Right cardiac atrium (tissue), 5 donors: ENCODE measurements at places on chromosomes 6 and 20. TPM values are rescaled to one million over a fixed set of nuclear protein-coding genes. Genes with fewer than 3 reads are reported as not detected.

The MMP24 gene
- 0.40 TPM for total RNA-seq

The ISM1 gene
- 3.4 TPM for total RNA-seq

The SCGN gene
- total RNA-seq = 8.9 TPM

The WFDC12 gene
- total RNA-seq = not detected
